ENCODE measurements at places on chromosomes 13 and 19.

GRCh38 chr13:37435881-37436280 lies 162.7 kb downstream of the POSTN start:
- DNase-seq: no peak

- no peak for DNase-seq
Measured at GRCh38 chr19:29120466-29120865, 92.5 kb downstream of the UQCRFS1 start.

DNA sequence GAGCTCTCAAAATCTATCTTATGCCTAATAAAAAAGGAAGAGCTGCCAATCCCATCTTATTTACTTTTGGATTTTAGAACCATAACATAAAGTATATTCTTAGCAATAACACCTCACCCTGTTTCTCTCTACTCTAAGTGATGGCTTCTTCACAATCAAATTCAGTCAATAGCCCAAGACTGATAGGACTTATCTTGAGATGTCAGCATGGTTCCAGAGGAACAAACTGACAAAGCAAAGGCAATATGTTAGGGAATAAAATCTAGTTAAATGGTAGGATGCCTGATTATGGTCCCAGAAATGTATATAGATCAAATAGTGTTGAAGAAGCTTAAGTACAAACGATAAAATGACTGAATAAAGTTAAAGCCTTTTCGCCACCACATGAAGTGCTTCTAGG lies 36.3 kb downstream of the DACH1 start:
- DNase-seq: no peak

DNA sequence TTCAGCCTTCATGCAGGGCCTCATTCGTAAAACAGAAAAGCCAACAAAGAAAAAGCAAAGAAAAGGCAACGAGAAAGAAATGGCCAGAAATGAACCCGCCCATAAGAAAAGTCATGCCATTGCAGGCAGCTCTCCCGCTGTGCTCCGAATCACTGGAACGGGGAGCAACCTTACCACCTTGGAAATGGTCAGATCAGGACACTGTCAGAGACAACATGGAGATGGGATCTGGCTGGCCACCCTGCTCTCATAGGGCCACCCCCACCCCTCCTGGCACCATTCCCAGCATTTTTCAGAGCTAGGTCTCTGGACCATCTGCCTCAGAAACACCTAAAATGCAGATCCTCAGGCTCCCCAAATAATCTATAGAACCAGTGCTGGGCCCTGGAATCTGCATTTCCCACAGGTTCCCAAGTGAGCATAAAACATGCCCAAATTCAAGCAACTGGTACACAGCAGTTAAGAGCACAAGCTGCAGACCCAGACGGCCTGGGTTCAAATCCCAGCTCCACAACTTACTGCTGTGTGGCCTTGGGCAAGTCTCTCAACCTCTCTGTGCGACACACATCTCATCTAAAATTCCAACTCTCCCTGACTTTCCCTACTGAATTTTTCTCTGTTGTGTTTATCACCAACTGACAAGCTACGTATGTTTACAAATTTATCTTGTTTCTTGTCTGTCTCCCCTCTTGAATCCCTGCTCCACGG lies 151.6 kb downstream of the IER2 start:
- no peak for DNase-seq

DNA sequence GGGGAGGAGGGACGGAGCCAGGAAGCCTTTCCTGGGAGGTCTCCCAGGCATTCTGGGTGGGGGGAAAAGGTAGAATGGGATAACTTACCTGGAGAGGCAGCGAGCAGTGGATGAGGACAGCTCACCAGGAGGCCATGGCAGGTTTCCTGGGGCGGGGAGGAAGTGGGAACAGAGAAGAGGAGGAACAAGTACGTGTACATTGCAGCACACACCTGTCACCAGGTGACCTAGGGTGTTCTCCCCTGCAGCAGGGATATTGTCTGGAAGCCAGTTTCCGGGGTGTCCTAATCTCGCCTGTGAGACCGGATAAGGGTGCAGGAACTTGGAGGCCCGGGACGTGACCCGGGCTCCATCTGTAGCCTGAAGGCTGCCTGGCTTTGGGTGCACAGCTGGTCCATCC lies at the start of gene FUT3:
TSS of gene FUT3 (minus strand) at position 148 of the 400 bp plus-strand sequence.
- DNase-seq: peak; percentile 45

- DNase-seq: peak; percentile 12
Measured at GRCh38 chr19:10749435-10750384, 31.8 kb downstream of the DNM2 start.

GRCh38 chr13:107018285-107018684 lies 450.3 kb upstream of the ARGLU1 start:
- no peak for DNase-seq

GRCh38 chr13:68897331-68897928 lies 1210.2 kb upstream of the ATXN8OS start:
- peak; percentile 65 for DNase-seq

DNA sequence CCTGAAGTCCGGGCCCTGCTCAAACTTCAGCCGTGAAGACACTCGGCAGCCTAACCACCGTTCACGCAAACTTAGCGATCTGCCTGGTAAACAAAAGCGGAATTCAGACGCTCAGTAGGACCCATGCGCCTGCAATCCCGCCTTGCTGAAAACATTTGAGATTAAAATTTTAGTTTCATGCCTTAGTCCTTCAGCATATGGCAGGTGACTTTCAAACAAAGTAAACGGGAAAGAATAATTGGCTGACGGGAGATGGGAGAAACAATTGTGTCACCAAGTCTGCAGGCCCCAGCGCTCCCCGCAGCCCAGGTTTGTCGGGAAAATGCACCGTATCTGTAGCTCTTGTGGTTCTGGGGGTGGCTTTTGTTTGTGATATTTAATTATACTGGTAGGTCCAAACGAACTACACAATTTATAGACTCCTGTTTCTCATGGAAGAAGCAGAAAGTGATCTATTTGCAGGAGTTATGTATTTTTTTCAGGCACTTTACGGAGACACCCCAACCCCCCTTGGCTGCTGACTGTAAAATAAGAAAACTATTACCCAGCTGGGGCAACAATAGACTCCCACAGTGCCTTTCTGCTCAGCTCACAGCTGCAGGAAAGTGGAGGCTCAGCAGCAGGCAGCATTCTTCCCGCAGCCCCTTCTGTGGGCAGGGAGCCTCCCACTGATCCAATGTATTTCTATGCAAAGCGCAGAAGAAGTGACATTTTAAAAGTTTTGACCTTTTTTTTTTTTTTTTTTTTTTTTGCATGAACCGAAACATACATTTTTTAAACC lies 94.8 kb downstream of the SOX1 start:
- no peak for DNase-seq

DNA sequence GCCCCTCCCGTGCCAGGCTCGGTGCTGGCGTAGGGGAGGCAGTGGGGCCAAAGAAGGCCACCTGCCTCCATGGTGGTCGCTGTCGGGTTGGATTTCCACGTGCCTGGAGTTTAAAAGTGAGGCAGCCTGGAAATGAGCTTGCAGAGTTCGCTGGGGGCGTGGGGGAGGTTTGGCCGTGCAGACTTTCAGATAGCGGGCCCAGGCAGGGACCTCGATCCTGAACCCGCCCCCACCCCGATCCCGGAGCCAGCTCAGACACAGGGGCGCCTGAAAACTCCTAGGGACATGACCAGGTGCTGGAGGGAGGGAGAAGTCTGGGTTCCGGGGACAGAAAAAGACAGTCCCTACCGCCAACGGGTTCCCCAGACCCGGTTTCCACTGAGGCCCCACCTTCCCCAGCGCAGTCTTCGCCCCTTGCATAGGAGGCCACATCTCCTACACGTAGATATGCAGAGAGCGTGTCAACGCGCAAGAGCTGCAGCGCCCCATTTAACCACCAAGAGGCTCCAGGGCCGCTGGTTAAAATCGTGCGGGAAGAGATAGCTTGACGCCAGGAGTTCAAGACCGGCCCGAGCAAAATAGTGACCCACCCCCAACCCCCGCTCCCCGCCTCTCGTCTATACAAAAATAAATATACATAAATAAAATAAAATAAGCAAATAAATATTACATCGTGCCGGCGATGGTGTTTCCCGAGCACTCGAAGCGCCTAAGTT lies 8.5 kb downstream of the CCDC8 start:
- DNase-seq: peak; percentile 78

- DNase-seq: no peak
Measured at GRCh38 chr13:79749984-79750551, 269.1 kb downstream of the NDFIP2 start.

- DNase-seq: peak; percentile 29
Measured at GRCh38 chr19:54017261-54017660, 25.8 kb downstream of the CACNG6 start.

- no peak for DNase-seq
Measured at GRCh38 chr13:42804244-42804874, 23.0 kb downstream of the FAM216B start.

GRCh38 chr13:44651724-44652123 lies 75.6 kb upstream of the TSC22D1 start:
- no peak for DNase-seq

GRCh38 chr19:9009935-9010651 lies at the start of gene MUC16:
Gene MUC16 (minus strand): TSS chr19:9010409.
- no peak for DNase-seq

DNA sequence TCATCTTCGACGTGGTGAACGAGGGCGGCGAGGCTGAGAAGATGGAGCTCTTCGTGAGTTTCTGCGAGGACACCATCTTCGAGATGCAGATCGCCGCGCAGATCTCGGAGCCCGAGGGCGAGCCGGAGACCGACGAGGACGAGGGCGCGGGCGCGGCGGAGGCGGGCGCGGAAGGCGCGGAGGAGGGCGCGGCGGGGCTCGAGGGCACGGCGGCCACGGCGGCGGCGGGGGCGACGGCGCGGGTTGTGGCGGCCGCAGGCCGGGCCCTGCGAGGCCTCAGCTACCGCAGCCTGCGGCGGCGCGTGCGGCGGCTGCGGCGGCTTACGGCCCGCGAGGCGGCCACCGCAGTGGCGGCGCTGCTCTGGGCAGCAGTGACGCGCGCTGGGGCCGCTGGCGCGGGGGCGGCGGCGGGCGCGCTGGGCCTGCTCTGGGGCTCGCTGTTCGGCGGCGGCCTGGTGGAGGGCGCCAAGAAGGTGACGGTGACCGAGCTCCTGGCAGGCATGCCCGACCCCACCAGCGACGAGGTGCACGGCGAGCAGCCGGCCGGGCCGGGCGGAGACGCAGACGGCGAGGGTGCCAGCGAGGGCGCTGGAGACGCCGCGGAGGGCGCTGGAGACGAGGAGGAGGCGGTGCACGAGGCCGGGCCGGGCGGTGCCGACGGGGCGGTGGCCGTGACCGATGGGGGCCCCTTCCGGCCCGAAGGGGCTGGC lies 52.6 kb downstream of the MAP4K1 start:
- no peak for DNase-seq

DNA sequence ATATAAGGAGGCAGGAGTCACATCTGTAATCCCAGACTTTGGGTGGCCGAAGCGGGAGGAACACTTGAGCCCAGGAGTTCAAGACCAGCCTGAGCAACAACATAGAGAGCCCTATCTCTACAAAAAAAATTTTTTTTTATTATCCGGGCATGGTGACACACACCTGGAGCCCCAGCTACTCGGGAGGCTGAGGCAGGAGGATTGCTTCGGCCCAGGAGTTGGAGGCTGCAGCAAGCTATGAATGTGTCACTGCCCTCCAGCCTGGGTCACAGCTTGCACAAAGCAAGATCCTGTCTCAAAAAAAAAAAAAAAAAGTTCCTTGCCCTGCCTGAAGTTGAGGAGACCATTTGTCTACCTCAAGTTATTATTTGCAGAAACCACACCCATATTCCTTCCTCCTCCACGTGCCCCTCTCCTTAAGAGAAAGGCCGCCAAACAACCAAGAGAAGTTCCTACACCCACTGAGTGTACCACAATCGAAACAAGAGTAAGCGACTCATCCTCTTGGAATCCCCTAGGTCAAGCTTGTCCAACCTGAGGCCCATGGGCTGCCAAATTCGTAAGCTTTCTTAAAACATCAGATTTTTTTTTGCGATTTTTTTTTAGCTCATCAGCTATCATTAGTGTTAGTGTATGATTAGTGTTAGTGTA lies 2.2 kb downstream of the ABCC4 start:
- no peak for DNase-seq

DNA sequence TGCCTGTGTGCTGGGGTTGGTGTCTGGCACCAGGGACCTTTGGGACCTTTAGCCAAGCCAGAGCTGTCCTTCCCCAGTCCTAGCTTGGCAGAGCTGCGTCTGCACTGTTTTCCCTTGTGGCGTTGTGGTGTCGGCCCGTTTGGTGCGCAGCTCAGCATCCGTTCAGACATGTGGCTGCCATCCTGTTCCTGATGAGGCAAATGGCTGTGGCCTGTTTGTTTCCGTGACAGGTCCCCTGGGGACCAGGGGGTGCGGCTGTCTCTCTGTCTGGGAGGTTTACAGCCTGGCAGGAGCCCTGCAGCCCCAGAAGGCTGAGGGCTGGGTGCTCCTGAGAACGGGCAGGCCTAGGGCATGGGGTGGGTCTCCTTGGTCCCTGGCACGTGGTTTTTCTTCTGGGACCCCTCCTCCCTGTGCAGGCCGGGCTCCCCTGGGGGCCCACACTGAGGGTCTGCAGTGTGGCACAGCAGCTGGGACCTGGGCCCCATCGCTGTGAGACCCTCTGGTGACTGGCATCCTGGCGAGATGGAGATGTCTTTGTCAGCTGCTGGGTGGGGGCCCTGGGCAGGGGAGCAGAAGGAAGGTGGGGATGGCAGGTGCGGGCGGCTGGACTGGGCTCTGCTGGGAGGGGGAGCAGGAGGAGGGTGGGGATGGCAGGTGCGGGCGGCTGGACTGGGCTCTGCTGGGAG lies 4.0 kb downstream of the SPPL2B start:
- peak; percentile 68 for DNase-seq

DNA sequence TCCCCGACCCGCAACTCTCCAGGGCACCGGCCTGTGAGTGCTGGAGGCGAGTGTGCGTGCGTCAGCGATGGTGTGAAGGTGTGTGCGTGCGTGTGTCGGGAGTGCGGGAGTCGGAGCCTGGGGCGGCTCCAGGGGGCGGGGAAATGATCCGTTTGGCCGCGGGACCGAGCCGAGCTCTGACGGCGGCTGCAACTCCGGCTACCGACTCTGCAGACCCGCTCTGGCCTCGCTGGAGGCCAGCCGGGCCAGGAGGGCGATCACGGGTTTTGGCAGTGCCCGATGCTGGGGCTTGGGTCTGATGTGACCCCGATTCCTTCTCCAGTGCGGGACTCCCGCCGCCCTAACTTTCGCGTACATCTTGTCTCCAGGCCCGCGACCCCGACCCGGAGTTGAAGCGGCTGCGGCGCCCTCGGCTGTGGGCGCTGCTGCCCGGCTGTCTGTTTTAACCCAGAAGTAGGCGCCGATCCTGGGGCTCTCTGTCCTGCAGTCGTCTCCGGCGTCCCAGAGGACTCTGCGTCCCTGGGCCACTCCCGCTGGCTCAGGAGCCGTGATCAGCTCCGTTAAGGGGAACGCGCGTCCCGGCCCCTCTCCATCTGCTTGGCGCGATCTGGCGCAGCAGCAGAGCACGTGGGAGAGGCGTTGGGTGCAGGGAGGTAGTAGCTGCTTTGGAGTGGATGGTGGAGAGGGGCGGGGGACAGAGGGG lies 1.2 kb downstream of the CHST8 start:
- no peak for DNase-seq

DNA sequence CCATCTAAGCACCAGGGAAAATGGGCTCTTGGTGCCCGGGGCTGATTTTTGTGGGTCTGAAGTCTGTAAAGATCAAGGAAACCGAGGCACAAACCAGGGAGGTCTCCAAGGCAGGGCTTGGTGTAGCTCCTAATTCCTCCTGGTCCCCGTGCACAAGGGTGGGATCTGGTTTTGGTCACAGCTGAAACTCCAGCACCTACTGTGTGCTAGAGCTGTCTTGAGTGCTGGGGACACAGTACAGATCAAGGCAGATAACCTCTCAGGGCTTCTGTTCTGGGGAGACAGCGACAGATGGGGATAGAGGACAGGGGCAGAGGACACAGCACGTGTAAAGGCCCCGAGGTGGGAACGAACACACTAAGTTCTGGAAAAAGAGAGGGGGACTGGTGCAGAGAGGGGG lies 37.4 kb downstream of the PTPRS start:
- DNase-seq: no peak

GRCh38 chr19:862581-863314 lies 3.3 kb downstream of the CFD start:
- DNase-seq: peak; percentile 57
